Retinal pigment epithelial cell (primary cell): ENCODE measurements at places on chromosomes 2 and 18.

DNA sequence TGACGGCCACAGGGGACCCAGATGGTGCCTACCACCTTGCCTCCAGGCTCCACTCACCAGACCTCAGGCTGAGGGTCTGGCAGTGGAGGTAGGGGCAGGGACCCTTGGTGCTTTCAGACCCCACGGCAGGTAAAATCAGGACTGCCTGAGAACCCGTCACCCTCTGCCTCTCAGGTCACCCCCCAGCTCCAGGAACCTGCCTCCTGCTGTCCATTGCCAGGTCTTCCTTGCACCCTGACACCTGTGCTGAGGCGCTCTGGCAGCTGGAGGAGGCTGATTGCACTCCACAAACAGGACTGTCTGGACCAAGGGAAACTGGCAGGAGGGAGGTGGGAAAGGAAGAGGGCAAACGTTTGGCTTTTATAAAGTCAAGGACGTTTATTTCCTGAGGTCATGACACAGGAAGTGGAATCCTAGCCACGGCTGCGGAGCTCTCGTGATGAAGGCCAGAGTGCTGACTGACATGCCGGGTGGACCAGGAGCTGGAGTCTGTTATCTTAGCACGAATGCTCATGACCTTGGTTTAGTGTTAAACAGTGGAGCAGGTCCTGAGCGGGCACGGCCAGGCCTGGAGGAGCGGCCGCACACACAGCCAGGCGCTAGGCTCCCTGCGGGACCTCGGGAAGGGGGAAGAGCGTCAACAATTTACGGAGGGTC lies 40.5 kb downstream of the ANO7 start:
- DNase-seq: no peak

DNA sequence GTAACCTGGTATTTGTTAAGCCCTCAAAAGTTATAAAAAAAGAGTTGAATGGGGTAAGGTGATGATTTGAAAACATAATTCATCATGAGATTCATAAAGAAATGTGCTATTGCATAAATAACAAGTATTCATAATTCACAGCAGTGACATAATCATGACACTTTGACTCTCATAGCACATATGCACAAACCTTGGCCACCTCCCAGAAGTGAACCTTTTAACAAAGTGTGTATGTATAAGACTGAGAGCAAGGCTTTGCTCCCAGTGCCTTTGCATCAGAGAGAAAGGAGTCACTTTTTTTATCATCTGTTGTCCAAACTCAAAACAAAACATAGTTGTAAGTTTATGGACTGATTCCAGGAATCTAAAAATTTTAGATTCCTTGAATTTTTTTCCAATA lies 15.0 kb upstream of the HTR2B start:
- DNase-seq: no peak

DNA sequence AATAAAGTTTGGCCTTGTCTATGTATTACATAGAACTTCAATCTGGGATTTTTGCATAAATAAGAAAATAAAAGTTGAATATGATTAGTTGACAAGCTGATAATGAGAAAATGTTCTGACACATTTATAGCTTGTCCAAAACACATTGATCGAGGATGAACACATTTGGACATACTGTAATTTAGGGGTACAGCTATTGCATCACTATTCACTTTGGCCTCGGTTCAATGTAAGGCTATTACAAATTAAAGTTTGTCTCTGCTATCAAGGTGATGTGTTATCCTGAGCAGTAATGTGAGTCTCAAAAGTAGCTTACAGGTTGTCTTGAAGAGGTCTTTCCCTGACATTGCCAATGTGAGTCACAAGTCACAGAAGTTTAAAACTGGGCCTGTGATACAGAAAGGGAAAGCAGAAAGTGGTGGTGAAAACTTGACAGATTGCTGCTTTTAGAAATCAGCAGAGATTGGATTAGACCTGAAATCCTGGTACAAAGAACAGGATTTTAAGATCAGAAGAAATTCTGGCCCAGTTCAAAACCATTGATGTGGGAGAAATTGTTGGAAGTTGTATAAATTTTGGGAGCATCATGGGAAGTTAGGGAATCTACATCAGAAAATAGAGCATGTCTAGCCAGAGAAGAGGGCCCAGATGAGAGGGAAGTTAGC lies 674.1 kb downstream of the NYAP2 start:
- DNase-seq: no peak

DNA sequence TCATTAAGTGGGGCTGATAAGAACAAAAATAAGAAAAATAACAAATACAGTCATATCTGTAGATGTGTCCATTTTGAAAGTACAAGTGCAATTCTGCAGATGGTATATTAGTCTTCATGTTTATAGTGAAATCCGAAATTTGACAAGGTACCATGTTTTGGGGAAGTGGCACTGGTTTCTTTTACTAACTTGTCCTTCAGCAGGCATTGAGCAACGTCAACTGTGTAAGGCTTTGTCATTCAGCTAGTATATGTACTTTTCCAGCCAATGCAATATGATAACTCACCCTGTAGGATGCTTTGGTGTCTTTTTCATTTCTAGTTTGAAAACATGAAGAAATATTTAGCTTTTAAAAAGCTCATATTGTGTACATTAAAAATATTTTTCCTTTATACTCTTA lies 139.9 kb downstream of the MCFD2 start:
- DNase-seq: no peak

GRCh38 chr2:240604291-240604938 lies 17.9 kb downstream of the CAPN10 start:
- peak; percentile 16 for DNase-seq

GRCh38 chr2:205852457-205852856 lies 170.2 kb downstream of the NRP2 start:
- DNase-seq: no peak

DNA sequence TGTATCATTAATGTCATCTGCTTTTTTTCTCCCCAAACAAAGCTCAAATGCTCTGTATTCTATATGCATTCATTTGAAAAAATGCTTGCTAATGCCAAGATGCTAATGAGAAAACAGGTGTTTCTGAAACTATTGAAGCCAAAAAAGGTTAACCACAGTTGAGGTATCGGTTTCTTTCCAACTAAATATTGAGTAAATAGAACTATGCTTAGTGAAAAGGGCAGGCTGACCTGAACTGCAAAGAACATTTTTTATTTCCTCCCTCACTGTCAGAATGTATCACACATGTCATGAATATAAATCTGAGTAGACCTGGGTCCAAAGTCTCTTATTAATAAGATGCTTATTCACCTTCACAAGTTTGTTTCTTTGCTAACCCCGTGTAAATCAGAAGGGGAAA lies 866.6 kb downstream of the CPS1 start:
- no peak for DNase-seq

- DNase-seq: no peak
Observed at GRCh38 chr2:201859949-201860348, 53.6 kb downstream of the CDK15 start.

DNA sequence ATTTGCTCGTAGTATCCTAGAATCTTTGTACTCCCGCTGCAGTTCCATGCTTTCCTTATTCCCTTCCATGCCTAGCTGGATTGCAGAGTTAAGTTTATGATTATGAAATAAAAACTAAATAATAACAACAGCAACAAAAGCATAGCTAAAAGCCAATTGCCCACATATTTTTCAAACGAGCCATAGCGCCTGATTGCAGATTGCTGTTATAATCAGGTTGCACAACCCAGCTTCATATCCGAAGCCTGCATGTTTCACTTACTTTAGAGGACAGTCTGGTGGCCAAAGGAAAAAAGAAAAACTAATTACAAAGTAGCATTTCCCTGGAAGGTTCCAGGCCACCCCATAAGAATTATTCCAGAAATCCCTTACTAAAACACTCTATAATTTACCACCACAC lies 31.9 kb upstream of the PNO1 start:
- no peak for DNase-seq

GRCh38 chr2:200525066-200525465 lies 941 bp upstream of the SGO2 start:
- no peak for DNase-seq

- no peak for DNase-seq
Observed at GRCh38 chr2:136032192-136032591, 46.8 kb upstream of the DARS1 start.

DNA sequence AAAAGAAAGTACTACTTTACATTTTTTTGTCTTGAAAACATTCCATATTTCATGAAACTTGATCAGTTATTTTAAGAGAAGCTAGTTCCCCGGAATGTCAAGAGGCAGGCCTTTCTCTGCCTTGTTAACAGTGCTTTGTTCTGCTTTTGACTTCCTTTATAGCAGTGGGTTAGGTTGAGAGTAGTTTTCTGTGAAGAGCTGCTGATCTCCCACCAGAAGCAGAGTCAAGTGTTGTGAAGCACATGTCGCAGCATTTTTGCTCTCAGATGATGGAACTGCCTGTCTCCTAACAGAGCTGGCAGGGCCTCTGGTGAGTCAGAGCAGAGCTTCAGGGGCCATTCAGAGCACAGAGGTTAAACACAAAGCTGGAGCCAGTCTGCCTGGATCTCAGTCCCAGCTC lies 871.8 kb downstream of the SLC4A3 start:
- peak; percentile 55 for DNase-seq

GRCh38 chr2:217394510-217395351 lies 534.9 kb upstream of the TNP1 start:
- no peak for DNase-seq

GRCh38 chr2:9164112-9164608 lies 42.5 kb upstream of the ASAP2 start:
- no peak for DNase-seq

- DNase-seq: no peak
Observed at GRCh38 chr2:202270487-202270886, 4.9 kb downstream of the NOP58 start.

DNA sequence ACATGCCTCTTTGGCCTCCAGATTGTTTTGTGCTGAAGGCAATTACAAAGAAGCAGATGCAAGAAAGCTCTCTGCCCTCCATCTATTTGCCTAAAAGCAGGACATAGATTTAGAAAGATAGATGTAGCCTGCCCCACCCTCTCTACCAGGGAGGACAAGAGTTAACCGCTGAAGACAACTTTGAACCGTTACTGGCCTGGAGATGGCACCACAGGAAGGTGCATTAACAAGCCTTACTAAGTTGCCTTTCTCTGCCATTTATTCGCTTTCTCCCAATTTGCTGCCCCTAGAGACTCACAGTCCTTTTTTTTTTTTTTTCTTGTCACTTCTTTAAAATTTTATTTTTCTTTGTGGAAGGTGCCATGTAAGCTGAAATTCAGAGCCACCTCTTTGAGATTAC lies 28.8 kb upstream of the RMDN2 start:
- DNase-seq: no peak

DNA sequence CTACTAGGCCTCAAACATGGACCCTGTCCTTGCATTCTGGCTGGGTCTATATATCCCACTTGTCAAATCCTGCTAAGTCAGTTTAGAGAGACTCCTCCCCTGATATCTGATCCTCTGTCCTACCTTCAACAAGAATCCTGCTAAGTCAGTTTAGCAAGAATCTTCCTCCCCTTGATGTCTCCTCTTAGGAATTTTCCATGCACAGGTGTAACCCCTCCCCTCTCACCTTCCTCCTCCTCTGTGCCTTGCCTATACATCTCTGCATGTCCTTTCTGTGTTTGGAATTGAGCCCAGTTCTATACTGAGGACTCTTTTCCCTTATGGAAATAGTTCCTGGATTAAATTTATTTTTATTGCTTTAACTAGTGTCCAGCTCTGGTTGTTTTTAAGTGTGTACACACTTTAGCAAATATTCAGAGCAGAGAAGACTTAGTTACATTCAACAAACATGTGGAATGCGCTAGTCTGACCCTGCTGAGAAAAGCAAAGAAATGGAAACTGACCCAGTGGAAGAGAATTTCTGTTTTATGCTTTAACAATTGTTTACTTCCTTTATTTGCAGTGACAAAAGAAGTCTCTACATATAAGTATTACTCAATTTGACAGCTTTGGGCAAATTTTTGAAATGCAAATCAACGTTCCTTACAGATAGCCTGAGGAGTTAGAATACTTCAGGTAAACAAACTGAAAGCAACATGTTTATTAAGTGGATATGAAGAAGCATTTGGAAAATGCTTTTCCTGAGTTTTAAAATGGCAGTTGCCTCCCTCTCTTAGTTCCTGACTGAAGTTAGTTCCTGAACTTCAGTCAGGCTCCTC lies 80.6 kb downstream of the RIT2 start:
- DNase-seq: no peak

- DNase-seq: no peak
Observed at GRCh38 chr18:47168913-47169312, 7.3 kb downstream of the IER3IP1 start.

DNA sequence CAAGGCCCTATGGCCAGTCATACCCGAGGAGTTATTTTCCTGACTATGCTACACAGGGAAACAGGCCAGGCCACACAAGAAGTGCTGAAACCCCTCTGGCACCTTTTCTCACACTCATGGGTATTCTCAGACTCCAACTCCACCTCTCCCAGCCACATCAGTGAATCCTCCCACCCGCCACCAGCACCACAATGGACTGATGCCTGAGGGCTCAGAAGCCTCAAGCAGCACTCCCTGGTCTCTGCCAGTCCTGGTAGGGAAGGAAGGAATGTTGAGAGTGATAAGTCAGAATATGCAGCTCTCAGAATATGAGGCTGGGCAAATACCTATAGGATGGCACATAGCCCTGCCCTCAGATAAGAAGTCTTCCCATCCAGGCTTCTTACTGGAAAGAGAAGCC lies 391.1 kb downstream of the ALK start:
- DNase-seq: no peak

- peak; percentile 61 for DNase-seq
Observed at GRCh38 chr2:107633580-107634147, 193.0 kb upstream of the RGPD4 start.

- DNase-seq: peak; percentile 66
Observed at GRCh38 chr2:41038408-41038807, 586.5 kb upstream of the SLC8A1 start.

DNA sequence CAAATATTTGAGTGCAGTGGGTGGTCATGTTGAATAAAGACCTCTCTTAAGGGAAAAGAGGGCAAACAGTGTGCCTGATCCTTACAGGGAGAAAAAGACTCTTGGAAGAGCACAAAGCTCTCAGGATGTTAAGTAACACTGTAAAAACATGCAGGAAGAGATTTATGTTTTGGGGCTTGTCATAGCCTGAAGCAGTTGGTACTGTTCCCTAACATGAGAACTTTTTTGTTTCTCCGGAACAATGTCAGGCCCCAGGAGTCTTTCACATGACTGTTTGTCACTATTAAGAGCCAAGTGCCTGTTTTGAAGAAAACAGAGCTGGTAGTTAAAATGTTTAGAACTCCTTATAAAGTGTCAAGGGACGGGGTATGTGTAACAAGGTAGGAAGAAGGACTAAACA lies 83.7 kb upstream of the B3GNT2 start:
- no peak for DNase-seq

DNA sequence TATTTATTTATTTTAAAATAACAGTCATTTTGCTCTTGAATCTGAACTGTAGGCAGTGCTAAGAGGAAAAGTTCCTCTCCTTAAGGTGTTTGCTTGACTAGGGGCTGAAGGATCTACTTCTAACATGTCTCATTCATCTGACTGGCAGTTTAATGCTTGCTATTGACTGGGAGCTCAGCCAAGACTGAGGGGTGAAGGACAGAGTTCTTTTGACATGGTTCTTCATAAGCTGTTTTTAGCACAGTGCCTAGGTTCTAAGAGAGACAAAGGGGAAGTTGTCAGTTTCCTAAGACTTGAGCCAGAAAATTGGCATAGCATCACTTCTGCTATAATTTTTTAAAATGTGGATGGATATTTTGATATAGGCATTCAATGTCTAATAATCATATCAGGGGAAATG lies 73.0 kb downstream of the COMMD1 start:
- peak; percentile 22 for DNase-seq

- no peak for DNase-seq
Observed at GRCh38 chr18:48580066-48580465, 41.2 kb downstream of the CTIF start.

GRCh38 chr2:873651-874580 lies 76.7 kb upstream of the SNTG2 start:
- DNase-seq: no peak
